ENCODE measurements at places on chromosomes 7 and 10. TPM values are rescaled to one million over a fixed set of nuclear protein-coding genes. Genes with fewer than 3 reads are reported as not detected.

Gene KIF11
- 8.4 TPM for total RNA-seq

Gene NKX2-3
- not detected for total RNA-seq

Gene SSC4D
- total RNA-seq = 0.87 TPM

Gene EMX2
- total RNA-seq = 1.2 TPM

Gene GOLGA7B
- 0.46 TPM for total RNA-seq

Gene OPALIN
- not detected for total RNA-seq

Gene SFRP4
- total RNA-seq = not detected

Gene TRIM50
- total RNA-seq = not detected

Gene LRRC4
- 0.39 TPM for total RNA-seq

Gene TMEM178B
- total RNA-seq = under 0.01 TPM

Gene TEX36
- total RNA-seq = not detected

Gene HOXA1
- total RNA-seq = 9.6 TPM

Gene ACTL6B
- total RNA-seq = not detected

Gene PON1
- total RNA-seq = not detected

Gene SNCG
- total RNA-seq = 1.3 TPM

Gene CACNB2
- not detected for total RNA-seq

Gene KMT2C
- 14.1 TPM for total RNA-seq

Gene LIPN
- total RNA-seq = not detected

Gene CFAP43
- 0.23 TPM for total RNA-seq

Gene NYAP1
- total RNA-seq = 4.8 TPM
